ENCODE measurements at places on chromosomes 7 and 10.

DNA sequence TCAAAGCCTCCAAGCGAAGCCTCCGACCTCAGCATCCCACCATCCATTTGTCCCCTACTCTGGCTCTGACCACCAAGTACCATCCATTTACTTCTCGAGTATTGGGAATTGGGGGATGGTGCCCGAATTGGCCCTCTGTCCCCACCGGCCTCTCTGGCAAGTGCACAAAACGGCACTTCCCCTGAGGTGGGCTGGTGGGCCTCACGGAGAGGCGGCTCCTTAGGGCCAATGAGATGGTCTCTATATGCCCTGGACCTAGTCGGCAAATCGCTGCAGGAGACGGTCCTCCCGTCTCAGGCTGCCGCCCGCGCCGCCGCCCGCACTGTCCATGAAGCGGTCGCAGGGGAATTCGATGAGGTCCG lies 2.8 kb downstream of the TRIL start:
- no peak for DNase-seq

DNA sequence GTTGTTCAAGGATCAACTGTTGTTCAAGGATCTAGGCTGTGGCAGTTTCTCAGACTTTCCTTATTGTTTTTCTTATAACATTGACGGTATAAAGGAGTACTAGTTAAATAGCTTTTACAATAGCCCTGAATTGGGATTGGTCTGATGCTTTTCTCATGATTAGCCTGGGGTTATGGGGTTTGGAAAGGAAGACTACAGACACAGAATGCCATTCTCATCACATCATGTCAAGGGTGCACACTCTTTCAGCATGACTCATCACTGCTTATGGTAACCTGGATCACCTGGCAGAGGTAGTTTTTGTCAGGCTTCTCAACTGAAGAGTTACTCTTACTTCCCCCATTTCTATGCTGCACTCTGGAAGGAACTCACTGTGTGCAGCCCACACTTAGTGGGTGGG lies 194.2 kb upstream of the NPSR1 start:
- DNase-seq = no peak

DNA sequence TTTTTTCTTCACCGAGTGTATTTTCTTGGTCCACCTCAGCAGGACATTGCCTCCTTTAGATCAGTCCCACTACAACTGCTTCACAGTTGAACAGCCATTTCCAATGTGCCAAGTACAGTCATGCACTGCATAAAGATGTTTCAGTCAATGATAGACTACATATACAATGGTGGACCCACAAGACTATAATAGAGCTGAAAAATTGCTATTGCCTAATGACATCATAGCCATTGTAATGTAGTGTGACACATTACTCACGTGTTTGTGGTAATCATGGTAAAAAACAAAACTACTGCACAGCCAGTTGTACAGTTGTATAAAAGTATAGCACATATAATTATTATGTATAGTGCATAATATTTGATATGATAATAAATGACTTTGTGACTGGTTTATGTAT lies 113.8 kb upstream of the HPS1 start:
- no peak for DNase-seq

DNA sequence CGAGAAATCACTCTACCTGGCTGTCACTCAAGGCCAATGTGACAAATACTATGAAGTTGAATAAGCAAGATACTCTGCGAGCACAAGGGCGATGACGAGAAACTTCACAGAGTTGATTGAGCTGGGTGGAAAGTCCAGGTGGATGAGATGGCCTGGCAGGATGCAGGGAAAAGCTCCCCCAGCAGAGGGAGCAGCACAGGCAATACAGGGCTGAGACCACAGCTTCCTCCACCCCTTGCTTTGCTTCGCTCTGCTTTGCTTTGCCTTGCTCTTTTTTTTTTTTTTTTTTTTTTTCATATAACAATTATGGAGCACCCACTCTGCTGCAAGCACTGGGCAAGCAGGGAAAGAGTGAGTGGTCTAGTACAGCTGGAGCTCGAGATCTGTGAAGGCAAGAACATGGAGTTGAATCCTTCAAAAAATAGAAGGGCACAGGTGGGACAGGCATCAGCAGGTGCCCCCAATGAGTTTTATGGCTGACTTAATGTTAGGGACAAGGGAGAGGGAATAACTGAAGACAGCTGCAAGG lies 88.3 kb downstream of the CABCOCO1 start:
- DNase-seq = peak; percentile 2

GRCh38 chr7:21580073-21580521 lies 37.3 kb downstream of the DNAH11 start:
- no peak for DNase-seq

DNA sequence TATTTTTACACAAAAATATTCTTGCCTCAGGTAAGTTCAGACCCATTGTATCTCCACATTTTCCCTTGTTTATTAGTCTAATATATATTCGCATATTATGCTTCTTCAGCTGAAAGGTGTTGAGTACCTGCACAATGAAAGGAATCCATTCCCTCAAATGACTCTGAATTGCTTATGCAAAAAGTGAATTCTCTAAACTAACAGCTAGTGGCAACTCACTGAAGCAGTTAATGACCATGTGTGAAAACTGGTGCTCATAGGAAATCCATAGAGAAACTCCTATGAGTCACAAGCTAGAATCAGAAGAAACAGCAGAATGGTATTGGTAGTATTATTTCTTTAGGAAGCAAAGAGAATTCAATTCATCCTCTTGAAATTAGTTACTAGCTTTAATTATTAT lies 33.5 kb upstream of the RNF148 start:
- DNase-seq = no peak

- DNase-seq = no peak
Observed at GRCh38 chr10:76037531-76038155, 606.2 kb downstream of the LRMDA start.

- no peak for DNase-seq
Observed at GRCh38 chr7:135650831-135651573, 11.3 kb upstream of the STMP1 start.
